ENCODE measurements at places on chromosomes 4 and X. TPM values are rescaled to one million over a fixed set of nuclear protein-coding genes. Genes with fewer than 3 reads are reported as not detected.

The PHOX2B gene
- polyA plus RNA-seq: not detected

The GABRG1 gene
- polyA plus RNA-seq: not detected

The IQCM gene
- polyA plus RNA-seq: not detected

The DGKK gene
- polyA plus RNA-seq: not detected

The SPANXN3 gene
- not detected for polyA plus RNA-seq

The PDGFC gene
- not detected for polyA plus RNA-seq

The ARR3 gene
- not detected for polyA plus RNA-seq

The KLKB1 gene
- polyA plus RNA-seq: not detected

The CLNK gene
- not detected for polyA plus RNA-seq

The GPRASP1 gene
- 9.2 TPM for polyA plus RNA-seq

The PITX2 gene
- not detected for polyA plus RNA-seq

The SMIM10L2A gene
- 0.25 TPM for polyA plus RNA-seq

The TCEAL6 gene
- polyA plus RNA-seq: not detected

The PAGE2B gene
- polyA plus RNA-seq: not detected

The GABRA4 gene
- polyA plus RNA-seq: not detected

The UTP14A gene
- polyA plus RNA-seq: 2.5 TPM

The FRMPD3 gene
- not detected for polyA plus RNA-seq

The CDS1 gene
- polyA plus RNA-seq: 0.31 TPM

The FBXL5 gene
- polyA plus RNA-seq: 88.5 TPM

The ACSL1 gene
- 6.8 TPM for polyA plus RNA-seq

The KLHL8 gene
- polyA plus RNA-seq: 9.3 TPM

The MYOZ2 gene
- not detected for polyA plus RNA-seq

The MND1 gene
- polyA plus RNA-seq: not detected

The ERCC6L gene
- 0.25 TPM for polyA plus RNA-seq

The NFKB1 gene
- 61.9 TPM for polyA plus RNA-seq

The LIMCH1 gene
- not detected for polyA plus RNA-seq

The FGG gene
- not detected for polyA plus RNA-seq

The NUP54 gene
- 37.8 TPM for polyA plus RNA-seq

The SATL1 gene
- polyA plus RNA-seq: not detected

The MAGEA9B gene
- not detected for polyA plus RNA-seq
